MCF 10A (cell line): ENCODE measurements at places on chromosomes 7 and 10. TPM values are rescaled to one million over a fixed set of nuclear protein-coding genes. Genes with fewer than 3 reads are reported as not detected.

IGFBP1 gene
- not detected in 2 replicates for total RNA-seq

C10orf53 gene
- total RNA-seq, result not detected in 2 replicates

DNA sequence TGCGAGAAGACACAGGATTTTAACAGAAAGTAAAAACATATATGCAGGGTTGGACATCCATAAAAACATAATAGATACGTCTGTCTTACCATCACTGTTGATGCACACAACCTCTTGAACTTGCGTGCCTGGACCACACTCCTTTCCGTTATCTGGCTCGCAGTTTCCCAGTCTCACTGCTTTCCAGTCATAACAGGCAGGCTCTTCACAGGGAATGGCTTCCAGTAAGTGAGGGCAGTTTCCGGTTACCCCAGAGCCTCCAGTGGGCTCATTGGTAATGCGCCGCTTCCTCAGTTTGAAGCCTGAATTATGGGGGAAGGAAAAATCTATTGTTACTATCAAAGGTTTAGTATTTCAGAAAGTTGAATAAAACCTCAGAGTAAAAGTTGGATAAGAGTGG lies 290.7 kb downstream of the THSD7A start:
- no peaks in the 10 kb centered on the region for H3K36me3 ChIP-seq
- peak overlapping the region; percentile 82 for H3K27ac ChIP-seq
- no peaks in the 10 kb centered on the region for H3K27me3 ChIP-seq
- H3K4me3 ChIP-seq, result no peak overlapping the region

DNA sequence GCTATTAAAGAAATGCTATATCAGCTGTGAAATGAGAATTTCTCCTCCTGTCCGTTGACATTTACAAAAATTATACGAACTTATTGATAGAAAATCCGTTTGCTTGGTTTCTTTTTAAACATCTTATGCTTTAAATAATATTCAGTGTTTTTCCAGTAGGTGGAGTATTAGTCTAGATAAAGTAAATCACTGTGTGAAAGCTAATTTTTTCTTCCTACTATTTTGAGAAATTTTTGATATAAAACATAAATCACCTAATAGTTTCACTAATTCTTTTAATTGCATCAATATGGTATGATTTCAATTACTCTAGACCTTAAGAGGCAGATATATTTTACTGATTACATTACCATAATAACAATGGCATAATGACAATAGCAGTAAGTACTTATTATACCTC lies 335.2 kb upstream of the C7orf33 start:
- H3K36me3 ChIP-seq, result no peaks in the 10 kb centered on the region
- no peak overlapping the region for H3K4me3 ChIP-seq
- DNase-seq, result no peak
- H3K4me1 ChIP-seq, result no peaks in the 10 kb centered on the region

- H3K27ac ChIP-seq, result no peak overlapping the region
- no peaks in the 10 kb centered on the region for H3K27me3 ChIP-seq
- no peak for DNase-seq
- H3K4me1 ChIP-seq, result no peaks in the 10 kb centered on the region
- no peak overlapping the region for H3K4me3 ChIP-seq
Observed at GRCh38 chr10:102191956-102192355, 34.1 kb upstream of the ELOVL3 start.
